Activated naive CD8-positive, alpha-beta T cell treated with anti-CD3 and anti-CD28 coated beads, Interleukin-2, amount 10 ng/mL, durations not matched to agents 7 days and 5 days (primary cell): ENCODE measurements at places on chromosomes 6 and 20. TPM values are rescaled to one million over a fixed set of nuclear protein-coding genes. Genes with fewer than 3 reads are reported as not detected.

CDH22 gene
- not detected for total RNA-seq

SLC22A16 gene
- total RNA-seq, result not detected

- no peak for DNase-seq
Measured at GRCh38 chr20:59940956-59941294, 736 bp downstream of the FAM217B start.

DNA sequence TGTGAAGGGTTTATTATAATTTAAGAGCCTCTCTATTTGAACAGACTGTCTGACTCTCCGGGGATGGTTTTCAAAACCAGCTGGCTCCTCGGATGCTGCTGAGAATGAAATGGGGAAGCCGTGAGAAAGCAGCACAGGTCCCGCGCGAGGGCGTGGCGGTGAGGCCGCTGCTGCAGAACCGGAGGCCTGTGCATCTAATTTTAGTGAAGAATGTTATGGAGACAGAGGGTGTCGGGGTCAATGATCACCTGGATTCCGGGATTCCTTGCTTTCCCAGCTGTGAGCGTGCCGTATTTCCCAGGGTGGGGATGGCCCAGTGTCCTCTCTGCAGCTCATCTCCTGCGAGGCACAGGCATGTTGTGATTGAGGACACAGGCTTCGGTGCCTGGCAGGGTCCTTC, 348.0 kb downstream of the CDH4 start:
- no peak for DNase-seq

- DNase-seq, result no peak
Measured at GRCh38 chr6:29726571-29727194, 3.4 kb downstream of the HLA-F start.

- DNase-seq, result no peak
Measured at GRCh38 chr20:39039261-39039660, 77.1 kb downstream of the DHX35 start.

DNA sequence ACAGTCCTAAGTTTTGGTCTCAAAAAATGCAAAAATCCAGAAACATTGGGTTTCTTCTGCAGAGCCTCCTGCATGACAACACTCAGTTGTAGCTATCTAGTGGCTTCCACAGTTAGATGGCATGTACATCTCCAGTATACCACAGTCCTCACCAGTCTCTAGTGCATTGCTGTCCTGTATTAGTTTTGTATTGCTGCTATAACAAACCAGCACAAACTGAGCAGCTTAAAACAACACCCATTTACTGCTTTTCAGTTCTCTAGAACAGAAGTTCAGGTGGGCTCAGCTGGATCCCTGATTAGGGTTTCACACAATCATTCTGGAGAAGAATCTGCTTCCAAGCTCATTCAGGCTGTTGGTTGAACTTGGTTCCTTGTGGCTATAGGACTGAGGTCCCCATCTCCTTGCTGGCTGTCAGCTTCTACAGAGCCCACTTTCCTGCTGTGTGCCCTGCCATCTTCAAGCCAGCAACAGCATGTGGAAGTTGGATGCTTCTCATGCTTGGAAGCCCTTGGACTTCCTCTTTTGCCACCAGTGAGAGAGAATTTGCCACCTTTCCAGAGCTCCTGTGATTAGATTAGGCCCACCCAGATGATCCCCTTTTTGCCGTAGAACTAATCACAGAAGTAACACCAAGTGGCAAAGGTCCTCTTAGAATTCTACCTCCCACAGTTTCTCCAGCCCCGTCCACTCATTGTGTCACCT, 48.9 kb upstream of the TBC1D7 start:
- DNase-seq, result no peak

- no peak for DNase-seq
Measured at GRCh38 chr6:155448668-155449449, 6.8 kb downstream of the NOX3 start.

DNA sequence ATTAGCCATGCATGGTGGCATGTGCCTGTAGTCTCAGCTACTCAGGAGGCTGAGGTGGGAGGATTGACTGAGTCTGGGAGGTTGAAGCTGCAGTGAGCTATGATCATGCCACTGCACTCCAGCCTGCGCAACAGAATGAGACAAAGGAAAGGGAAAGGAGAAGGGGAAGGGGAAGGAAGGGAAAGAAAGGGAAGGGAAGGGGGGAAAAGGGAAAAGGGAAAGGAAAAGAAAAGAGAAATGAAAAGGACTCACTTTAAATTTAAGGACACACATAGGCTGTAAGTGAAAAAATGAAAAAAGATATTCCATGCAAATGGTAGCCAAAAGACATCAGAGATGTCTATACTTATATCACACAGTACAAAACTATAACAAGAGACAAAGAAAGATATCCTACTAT, 74.2 kb downstream of the COL21A1 start:
- no peak for DNase-seq
